ENCODE measurements at places on chromosomes 5 and 9.

GRCh38 chr5:134090522-134090921 lies 24.0 kb upstream of the TCF7 start:
- peak; percentile 24 for ATAC-seq

DNA sequence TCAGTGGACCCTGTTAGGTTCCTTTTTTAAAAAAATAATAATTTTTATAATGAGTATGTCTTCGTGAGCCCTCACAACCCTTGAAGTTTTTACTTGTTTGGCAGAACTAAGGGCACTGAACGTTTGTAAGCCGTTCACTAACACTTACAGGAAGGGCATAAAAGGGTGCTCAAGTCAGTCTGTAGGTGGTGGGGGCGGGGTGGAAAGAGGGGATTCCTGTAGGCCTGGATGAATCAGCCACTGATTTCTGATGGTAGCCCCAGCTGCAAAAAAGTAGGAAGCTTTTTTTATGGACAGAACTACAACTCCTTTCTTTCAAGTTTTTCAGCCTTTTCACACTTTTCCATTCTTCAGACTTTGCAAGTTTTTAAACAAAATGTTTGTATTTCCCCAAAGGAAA lies 35.8 kb downstream of the PIK3R1 start:
- no peak for ATAC-seq

- ATAC-seq = peak; percentile 79
These were observed 6.4 kb downstream of the SLC34A1 start for GRCh38 chr5:177390363-177391300.

- ATAC-seq = no peak
These were observed 862.1 kb downstream of the PTPRD start for GRCh38 chr9:9750719-9751118.

- ATAC-seq = no peak
These were observed 45.5 kb downstream of the DAB2IP start for GRCh38 chr9:121696930-121697329.

GRCh38 chr9:124593651-124594058 lies 86.5 kb upstream of the NR5A1 start:
- no peak for ATAC-seq

DNA sequence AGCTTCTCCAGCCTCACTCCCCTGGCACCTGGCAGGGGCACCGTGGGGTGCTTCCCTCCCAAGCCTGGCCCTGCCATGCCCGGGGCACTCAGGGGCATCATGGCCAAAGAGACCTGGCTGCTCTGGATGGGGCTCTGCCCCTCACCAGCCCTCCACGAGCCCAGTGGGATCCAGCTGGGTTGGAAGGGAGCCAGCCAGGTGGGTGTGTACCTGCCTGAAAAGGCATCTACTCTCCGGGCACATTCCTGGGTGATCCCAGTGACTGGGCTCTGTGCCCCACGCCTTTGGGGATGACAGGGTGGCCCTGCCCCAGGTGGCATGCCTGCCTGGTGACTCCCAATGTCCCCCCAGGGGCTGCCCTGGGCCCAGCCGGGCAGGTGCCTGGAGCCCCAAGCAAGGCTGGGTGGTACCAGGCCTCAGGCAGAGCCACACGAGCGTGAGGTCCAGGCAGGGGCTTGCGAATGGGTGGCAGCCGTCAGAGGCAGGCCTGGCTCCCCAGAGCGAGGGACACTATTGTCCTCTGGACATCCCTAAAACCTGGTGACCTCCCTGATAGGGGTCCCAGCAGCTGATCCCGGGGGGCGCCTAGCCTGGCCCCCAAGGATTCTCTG lies 777 bp downstream of the GPSM1 start:
- no peak for ATAC-seq

GRCh38 chr9:38396371-38396671 lies 3.8 kb downstream of the ALDH1B1 start:
- no peak for ATAC-seq

- ATAC-seq = no peak
These were observed 7.8 kb upstream of the ALDOB start for GRCh38 chr9:101443364-101443771.

GRCh38 chr5:73759771-73760170 lies 133.8 kb downstream of the ARHGEF28 start:
- ATAC-seq = no peak

DNA sequence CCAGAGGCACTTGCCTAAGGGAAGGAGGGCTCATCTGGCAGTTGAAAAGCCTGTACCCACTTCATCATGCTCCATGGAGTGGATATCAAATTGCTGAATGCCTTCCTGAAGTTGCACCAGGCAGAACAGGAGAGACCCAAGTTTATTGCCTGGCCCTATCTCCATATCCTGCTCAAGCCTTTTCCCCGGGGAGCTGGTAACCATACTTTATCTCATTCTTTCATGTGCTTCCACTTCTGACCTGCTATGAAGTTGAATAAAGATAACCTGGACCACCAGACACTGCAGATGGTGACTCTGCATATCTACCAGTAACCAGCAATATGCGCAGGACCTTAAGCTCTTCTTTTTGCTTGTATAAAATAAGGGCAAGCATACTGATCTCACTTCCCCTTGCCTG lies 1397.5 kb upstream of the CDH6 start:
- peak; percentile 34 for ATAC-seq

DNA sequence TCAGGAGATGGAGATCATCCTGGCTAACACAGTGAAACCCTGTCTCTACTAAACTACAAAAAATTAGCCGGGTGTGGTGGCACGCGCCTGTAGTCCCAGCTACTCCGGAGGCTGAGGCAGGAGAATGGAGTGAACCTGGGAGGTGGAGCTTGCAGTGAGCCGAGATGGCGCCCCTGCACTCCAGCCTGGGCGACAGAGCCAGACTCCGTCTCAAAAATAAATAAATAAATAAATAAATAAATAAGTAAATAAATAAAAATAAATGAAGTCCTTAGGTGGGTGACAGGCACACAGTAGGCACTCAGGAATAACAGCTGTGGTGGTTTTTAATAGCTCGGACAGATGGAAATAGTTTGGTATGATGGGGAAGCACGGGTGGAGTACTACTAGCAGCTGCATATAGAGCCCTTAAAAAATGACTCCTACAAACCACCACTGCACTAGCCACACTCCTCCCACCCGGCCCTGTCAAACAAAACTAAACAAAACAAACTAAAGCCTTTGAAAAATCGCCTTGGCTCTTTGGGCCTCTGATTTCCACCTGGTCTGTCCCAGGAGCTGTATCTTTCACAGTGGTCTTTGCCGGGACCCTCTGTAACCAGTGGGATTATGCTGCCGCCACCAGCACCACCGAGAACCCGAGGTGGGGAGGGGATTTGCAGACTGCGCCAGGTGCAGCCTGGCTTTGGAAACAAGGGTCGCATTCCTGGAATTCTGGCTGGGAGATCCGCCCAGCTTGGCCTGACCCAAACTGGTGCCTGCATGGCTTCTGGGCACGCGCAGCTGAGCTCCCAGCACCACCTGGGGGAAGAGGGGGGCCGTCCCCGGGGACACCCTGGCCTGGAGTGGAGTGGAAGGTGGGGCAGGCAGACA lies 5.1 kb upstream of the WDR5 start:
- ATAC-seq = no peak

GRCh38 chr9:35258660-35259474 lies 97.1 kb downstream of the UNC13B start:
- ATAC-seq = no peak

DNA sequence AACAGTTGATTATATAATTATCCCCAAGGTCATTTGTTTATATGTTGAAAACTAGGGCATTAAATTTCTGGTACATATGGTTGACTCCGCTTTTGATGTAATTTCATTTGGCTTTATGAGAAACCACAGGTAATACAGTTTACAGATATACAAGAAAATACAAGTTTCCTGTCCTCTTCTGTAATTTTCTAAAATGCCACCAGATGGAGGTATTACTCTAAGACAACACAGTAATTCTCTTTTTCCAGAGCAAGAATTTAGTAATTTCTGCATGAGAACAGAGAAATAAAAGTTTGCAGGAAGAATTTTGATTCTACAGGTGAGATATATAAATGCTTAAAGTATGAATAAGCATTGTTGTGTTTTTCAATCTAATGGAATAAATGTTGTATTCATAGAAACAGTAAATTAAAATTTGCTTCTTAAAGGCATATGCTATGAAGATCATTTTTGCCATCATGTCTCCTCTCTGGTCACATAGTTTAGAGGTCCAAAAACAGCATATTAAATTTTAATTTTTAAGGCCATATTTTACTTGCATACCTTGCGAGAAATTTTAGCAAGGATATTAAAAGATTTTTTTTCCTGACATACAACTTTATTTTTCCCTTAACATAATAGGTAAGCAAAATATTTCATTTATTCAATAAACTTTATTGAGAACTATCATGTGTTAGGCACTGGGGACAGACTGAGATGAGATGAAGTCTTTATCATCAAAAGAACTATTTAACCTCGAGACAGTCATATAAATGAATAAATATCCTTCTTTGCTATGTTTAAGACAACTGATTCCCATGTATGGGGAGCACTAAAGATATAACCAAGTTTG lies 22.7 kb downstream of the CHD1 start:
- ATAC-seq = no peak

GRCh38 chr5:144103611-144104485 lies 66.6 kb downstream of the YIPF5 start:
- no peak for ATAC-seq

DNA sequence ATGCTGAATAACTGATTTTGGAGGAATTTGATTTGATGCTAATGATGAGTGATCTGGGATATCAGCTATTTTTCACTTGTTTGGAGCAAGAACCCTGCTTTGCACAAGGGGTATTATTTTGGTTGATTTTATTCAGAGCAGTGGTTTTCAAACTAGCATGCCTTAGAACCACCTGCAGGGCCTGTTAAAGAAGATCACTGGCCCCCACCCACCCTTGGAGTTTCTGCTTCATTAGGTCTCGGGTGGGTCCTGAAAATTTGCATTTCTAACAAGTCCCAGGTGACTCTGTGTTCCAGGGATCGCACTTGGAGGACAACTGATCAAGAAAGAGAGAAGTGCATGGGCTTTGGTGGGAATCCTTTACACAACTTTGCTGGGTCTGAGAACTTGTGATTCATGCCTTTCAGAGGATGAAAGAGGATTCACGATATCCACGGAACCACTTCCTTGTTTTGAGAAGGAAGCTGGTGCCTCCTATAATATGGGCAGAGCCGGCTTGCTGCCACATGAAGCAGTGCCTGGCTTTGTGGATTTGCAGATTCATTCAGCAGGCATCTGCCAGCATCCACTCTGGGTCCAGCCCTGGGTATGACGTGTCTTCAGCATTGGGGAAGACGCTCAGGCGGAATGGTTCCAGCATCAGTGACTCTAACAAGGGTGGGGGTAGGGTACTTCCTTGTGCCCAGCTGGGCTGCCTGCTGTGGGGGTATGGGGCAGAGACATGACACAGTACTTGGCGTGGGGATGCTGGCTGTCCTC lies 106.6 kb upstream of the PITX1 start:
- peak; percentile 31 for ATAC-seq

DNA sequence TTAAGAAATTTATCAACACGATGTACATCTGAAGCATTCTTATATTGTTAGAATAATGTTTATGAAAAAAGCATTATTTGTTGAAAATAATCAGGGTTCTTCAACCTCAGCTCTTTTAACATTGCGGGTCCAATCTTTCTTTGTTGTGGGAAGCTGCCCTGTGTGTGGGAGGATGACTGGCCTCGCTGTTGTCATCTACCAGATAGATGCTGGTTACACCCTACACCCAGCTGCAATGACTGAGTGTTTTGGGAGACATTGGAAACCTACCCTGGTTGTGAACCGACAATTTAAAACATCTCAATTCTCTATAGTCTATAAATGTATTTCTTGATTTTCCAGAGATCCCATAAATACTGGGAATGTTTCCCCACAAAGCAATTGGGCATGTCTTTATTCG lies 794.2 kb upstream of the CDH10 start:
- no peak for ATAC-seq

DNA sequence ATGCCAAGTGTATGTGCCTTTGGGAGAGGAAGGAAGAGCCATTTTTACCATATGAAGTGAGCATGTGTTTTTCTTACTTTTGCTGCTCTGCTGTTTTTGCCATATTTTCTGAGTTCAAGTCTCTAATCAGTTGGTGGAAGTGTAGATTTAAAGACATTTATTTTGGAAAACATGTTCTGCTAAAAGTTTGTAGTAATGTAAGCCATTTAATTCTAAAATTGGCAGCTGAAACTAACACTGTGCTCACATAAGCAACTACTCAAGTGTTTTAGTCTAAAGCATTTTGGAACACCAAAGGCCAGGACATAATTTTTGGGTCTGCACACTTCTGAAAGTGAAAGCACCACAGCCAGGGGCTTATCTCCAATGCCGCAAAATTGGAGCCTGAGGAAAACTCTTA lies 363.4 kb upstream of the ZNF608 start:
- ATAC-seq = no peak

DNA sequence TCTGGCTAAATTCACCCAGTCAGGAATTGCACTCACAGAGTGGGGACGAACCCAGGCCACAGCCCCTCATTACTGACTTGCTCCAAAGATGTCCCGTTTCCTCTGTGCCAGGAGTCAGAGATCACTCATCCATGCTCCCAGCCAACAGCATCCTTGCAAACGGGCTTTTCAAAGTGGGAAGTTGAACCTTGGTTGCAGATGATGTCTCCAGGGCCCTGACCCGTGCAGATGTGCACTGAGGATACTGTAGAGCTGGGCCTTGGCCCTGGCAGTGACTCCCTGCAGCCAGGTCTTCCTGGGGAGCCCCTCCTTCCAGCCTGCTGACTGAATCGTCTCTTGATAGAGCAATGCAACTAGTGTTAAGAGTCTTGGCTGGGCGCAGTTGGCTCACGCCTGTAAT lies 22.3 kb downstream of the TCF7 start:
- ATAC-seq = no peak

GRCh38 chr5:123359454-123360200 lies 63.6 kb downstream of the CEP120 start:
- ATAC-seq = no peak

- ATAC-seq = no peak
These were observed 4.5 kb downstream of the RPS6 start for GRCh38 chr9:19375538-19375937.

- no peak for ATAC-seq
These were observed 3.3 kb downstream of the ZNF608 start for GRCh38 chr5:124742983-124743601.

GRCh38 chr5:73213566-73213998 lies 40.6 kb downstream of the TMEM174 start:
- peak; percentile 63 for ATAC-seq

- no peak for ATAC-seq
These were observed 546.4 kb downstream of the DTWD2 start for GRCh38 chr5:118441956-118442355.

- no peak for ATAC-seq
These were observed 110.9 kb upstream of the BASP1 start for GRCh38 chr5:17106521-17106920.

DNA sequence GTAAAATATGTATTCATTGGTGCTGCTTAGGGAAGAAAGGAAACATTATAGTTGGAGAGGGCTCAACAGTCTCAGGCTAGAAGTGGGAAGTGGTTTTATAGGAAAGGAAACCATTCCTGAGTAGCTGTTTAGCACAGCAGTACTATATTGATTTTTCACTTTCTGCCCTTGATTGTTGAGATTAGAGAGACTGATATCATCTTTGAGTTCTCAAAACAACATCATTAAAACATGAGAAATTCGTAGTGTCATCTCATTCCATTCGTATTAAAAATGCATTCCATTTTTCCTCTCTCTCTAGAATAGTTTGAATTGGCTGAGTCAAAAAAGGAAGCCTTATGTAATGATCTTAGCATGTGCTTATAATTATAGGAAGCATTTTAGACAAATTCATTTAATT lies 14.1 kb downstream of the POLR3G start:
- ATAC-seq = no peak

- ATAC-seq = no peak
These were observed 830.6 kb upstream of the SEMA6A start for GRCh38 chr5:117405197-117405596.

- ATAC-seq = no peak
These were observed 90.5 kb downstream of the ADAMTS12 start for GRCh38 chr5:33801292-33801691.

GRCh38 chr9:135010586-135010860 lies 76.9 kb upstream of the OLFM1 start:
- no peak for ATAC-seq

Measured in stimulated activated memory B cell treated with anti-CD40 and anti-IgM and Interleukin-4, amounts not matched to agents 10 μg/mL and 1 μg/mL and 100 μg/mL, for 72 hours (primary cell).